ENCODE measurements at places on chromosomes 12 and 14.

DNA sequence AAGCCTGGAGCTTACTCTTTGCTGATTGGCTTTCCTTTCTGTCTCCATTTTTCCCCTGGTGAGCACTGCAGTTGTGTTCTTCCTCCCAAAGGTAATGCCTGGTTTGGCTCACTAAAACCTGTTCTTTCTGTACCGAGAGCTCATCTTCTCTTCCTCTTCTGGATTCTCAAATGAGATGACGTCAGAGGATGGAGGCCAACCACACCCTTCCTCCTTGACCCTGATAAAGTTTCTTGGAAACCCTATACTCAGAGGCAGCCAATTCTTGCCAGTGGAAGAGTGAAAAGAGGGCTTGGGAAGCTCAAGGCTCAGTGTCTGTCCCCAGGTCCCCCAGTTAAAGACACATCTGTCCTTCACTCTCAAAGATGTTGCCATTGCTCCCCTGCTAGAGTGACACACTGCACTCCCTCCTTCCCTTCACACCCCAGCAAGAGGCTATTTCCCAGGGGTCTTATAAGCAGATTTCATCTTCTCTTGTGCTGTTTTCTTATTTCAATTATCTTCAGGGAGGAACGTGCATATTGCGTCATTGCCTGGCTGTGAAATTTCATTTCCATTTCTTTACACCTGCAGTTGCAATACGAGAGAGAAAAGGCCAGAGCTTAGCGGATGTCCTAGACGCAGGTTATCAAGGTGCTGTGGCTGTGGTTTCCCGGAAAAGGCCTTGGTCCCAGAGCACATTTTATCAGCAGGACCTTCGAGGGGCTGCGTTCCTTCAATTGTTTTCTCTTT lies 27.3 kb downstream of the NTF3 start:
- no peak for DNase-seq

GRCh38 chr12:48002773-48003218 lies 1.5 kb downstream of the COL2A1 start:
- peak; percentile 43 for DNase-seq

GRCh38 chr12:112930350-112930749 lies 7.9 kb upstream of the OAS3 start:
- DNase-seq: no peak

DNA sequence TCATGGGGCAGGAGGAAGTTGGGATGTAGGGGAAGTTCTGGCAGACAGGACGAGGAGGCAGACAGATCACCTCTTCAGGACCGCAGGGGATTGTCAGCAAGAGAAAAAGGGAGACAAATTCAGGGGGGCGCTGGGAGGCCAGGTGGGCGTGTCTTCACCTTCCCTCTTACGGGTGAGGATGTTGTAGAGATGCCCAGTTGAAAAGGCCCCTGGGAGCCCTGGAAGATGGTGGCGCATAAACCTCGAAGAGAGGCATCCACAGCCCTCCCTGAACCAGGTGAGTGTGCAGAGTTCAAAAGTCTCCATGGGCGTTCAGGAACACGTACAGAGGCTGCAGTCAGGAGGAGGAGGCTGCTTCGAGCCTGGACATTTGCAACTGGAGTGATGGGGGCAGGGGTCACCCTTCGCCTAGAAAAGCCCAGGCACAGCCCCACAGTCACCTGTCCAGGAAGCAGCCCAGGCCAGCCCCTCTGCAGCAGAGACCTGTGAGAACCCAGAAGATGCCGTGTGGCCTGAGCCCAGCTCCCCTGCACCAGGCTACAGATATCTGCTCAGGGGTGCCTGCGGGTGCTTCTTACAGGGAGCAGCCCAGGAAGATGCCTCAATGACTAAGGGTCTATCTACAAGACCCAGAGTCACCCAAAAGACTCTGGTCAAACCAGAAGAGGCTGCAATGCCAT lies 74.4 kb downstream of the PRIMA1 start:
- DNase-seq: no peak

DNA sequence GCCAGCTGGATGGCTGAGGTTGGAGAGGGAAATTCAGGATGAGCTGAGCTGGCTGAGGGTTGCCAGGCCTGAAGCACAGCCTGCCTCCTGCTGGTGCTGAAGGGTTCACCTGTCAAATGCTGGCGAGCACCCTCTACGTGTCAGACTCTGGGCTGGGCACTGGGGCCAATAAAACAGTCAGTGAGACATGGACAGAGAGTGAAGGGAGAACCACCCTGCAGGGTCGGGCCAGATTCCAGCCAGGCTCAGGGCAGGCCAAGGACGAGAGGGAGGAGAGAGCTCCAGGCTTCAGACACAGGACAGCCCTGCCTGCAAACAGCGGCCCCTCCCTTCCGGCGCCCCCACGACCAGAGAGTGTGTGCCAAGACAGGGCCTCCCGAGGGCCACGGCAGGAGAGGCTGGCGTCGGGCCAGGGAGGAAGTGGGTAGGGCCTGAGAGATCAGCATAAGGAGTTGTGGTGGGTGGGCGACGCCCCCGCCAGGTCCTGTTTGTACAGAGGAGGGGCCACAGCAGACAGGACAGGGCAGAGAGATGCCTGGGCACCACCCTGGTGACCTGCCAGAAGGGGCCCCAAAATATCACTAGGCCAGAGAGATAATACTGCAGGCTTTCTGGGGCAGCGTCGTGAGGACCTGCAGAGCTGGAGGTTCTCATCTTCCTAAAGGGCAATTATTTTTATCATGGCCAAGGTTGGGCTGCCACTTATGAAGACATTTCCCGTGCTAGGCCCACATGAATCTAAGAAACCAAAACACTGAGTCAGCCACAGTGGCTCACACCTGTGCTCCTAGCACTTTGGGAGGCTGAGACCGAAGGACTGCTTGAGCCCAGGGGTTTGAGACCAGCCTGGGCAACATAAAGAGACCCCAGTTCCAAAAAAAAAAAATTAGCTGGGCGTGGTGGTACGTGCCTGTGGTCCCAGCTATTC lies 73.1 kb upstream of the GPR68 start:
- no peak for DNase-seq

DNA sequence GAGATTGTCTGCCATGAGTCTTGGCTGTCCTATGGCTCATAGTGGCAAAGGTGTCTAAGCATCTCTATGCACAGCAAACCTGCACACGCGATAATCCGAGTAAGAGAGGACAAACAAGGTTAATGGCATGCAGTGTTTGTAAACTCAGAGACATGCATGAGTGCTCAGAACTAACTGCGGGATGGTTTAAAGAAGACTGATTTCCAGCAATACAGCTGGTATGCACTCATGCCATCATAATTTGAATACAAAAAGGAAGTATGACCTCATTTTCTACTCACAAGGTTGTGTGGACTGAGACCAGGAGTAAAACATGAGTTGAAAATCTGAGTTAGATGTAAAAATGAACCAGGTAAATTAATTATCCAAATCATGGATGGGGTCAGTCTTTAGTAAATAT lies 16.6 kb upstream of the TCP11L2 start:
- DNase-seq: no peak

GRCh38 chr12:95412482-95413311 lies 61.3 kb upstream of the METAP2 start:
- DNase-seq: no peak

DNA sequence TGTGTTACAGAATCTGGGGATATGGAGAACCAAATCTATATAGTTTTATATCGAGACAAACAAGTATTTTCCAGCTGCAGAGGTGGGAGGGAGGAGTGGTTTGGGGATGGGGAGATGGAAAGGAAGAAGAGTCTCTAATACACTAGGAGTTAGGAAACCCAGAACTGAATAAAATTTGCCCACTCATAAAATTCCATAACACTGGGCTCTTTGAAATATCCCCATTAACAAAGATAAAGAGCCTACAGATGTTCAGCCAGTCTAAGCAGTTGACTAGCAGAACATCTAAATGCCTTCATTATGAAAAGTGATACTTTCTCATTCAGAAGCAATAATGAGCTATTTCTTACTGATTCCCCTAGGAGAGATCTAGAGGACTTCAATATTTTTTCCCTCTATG lies 151.7 kb upstream of the GZMB start:
- DNase-seq: no peak

DNA sequence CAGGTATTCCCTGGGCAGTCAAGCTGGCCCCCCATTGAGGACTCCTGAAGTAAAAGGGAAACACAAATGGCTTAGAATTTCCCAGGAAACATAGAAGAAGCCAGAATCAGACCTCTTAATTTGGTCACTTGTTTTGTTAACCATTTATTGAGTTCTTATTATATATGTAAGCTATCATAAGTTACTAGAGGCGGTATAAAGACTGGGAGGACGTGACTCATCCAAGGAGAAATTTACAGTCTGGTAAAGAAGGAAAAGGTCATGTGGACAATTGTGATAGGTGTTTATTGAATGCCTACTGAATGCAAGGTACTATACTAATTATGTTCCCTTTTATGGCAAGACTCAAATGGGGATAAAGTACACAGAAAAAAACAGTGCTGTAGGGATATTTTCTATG lies 146.7 kb downstream of the DYRK2 start:
- DNase-seq: no peak

DNA sequence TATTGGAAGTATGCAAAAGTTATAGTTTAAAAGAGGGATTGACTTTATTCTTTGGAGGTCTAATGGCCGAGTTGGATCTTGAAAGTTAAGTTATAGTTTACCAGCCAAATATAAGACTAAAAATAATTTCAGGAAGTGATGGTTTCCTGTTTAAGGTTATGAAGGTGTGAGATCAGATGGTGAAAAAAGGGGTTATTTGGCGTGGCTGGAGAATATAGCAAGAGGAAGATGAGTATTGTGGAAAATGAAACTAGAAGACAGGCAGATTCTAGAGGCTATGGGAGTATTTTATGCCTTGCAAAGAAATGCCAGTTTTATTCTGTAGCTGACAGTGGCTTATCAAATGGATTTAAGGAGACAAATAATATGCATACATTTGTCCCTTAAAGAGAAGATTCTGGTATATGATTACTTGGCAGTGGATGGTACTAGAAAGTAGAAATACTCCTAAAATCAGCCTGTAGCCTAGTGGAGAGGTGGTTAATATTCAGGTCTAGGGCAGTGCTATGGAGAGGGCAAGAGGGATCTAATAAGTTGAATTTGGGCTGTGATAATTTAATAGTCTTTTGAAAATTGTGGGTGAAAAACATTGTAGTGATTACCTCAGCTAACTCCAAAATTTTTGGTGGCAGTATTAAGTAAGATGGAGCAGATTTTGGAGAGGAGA lies 1091.8 kb upstream of the ATXN7L3B start:
- no peak for DNase-seq

DNA sequence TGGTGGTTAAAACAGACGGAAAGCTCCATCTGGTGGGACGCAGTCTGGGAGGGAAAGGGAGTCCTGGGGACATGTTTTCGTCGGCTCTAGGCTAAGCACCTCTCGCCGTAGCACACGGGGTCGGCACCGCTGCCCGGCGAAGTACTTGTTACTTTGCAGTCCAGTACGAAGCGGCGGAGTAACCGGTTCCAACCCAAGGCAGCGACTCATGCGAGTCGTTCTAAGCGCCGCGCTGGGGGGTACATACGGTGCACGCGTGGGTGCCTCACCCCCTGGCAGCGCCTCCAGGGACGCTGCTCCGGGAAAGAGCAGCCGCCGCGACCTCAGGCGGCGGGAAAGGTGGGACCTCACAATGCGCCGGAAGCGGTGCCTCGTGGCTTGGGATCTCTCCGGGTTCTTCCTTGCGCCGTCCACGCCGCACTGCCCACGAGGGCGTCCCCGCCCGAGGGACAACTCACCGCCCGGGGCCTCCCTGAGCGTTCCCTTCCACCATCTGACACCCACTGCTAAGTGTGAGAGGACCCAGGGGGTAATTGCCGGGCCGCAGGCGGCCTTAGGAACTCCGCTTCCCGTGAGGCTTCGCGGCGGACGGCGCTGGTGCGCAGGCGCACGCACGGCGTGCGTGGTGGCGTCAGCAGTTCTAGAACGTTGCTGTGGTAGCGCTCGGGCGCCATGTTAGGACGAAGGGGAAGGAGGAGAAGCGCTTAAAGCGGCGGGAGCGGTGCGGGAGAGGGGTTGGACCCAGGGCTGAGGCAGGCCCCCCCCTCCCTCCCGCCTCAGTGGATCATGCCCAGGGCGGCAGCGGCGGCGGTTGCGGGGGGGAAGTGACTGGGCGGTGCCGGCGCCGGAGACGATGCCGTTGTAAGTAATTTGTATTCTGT lies at the start of gene PAPOLA:
Gene PAPOLA, plus strand, starts transcription at position 643 of the 881 bp plus-strand sequence. Its CDS starts 211 bp downstream, at position 854.
- peak; percentile 95 for DNase-seq

GRCh38 chr14:99012703-99013102 lies 259.3 kb downstream of the BCL11B start:
- DNase-seq: no peak

DNA sequence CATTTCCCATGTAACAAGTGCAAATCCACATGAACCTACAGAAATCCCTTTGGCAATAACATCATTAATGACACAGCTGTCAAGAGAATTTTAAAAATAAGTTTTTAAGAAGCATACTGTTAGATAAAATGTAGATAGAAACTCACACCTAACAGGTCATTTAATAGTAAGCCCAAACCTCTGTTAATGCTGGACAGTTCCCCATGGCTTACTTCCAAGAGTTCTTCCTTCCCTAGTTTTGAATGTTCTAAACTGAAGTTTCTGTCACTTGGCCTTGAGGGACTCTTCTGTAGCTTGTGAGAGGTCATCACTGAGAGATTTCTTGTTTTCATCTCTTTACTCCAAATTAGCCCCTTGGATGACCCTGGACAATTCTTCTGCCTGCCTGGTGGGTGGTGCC lies 22.7 kb downstream of the OTX2 start:
- no peak for DNase-seq

DNA sequence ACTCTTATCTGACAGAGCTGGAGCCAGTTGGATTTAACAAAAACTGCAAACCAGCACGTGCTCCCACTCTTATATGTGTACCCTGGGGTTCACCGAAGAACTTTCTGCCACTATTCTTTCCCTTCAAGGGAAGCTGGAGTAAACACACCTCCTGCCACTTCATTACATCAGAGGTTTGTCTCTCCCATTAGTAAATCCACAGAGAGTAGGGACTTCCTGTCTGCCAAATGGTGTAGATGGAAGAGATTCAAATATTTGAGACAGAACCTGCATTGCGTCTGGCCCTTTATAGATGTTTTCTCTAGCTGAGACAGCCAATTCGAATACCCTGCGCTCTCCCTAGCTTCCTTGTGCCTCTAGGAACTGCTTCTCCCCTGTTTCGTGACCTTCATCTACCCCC lies 29.1 kb upstream of the AEBP2 start:
- no peak for DNase-seq

- DNase-seq: no peak
Measured at GRCh38 chr12:71973687-71974086, 35.0 kb downstream of the TPH2 start.

- DNase-seq: no peak
Measured at GRCh38 chr14:102926104-102926503, 3.6 kb downstream of the AMN start.

- DNase-seq: no peak
Measured at GRCh38 chr12:48780381-48781025, 8.4 kb downstream of the ADCY6 start.

DNA sequence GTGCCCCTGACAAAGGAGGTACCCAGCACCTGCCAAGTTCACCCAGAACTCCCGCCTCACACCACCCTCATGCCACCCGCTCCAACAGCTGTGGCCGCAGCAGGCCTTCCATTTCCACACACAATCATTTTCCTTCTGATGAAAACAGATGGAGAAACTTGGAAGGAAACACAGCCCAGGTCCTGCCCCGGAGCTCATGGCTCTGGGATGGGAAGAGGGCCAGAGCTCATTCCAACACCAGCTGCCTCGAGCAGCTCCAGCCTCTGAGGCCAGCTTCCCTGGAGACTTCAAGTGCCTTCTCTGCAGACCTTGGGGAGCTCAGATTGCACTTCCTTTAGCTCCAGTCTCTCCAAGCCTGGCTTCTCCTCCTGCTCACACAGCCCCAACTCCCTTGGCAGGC lies 55.1 kb upstream of the CMKLR1 start:
- DNase-seq: no peak

Measured in NCI-H1092 (cell line).